Subcutaneous adipose tissue (tissue), 4 donors: ENCODE measurements at places on chromosomes 4 and X. TPM values are rescaled to one million over a fixed set of nuclear protein-coding genes. Genes with fewer than 3 reads are reported as not detected.

COL4A6 gene
- total RNA-seq, result 6.2 TPM

USP26 gene
- total RNA-seq, result not detected

PCDH10 gene
- under 0.01 TPM for total RNA-seq

ZNF185 gene
- total RNA-seq, result 6.2 TPM

CLDN34 gene
- not detected for total RNA-seq
